ENCODE measurements at places on chromosomes 2 and 18.

- DNase-seq: no peak
Measured at GRCh38 chr2:234818937-234819336, 132.9 kb upstream of the SH3BP4 start.

- DNase-seq: no peak
Measured at GRCh38 chr18:48875942-48876511, 74.7 kb downstream of the SMAD7 start.

- no peak for DNase-seq
Measured at GRCh38 chr2:113245276-113245711, 33.4 kb downstream of the PAX8 start.

- DNase-seq: no peak
Measured at GRCh38 chr2:129103936-129104878, 785.5 kb upstream of the HS6ST1 start.

GRCh38 chr2:191374366-191374765, 129.2 kb downstream of the MYO1B start:
- DNase-seq: no peak

DNA sequence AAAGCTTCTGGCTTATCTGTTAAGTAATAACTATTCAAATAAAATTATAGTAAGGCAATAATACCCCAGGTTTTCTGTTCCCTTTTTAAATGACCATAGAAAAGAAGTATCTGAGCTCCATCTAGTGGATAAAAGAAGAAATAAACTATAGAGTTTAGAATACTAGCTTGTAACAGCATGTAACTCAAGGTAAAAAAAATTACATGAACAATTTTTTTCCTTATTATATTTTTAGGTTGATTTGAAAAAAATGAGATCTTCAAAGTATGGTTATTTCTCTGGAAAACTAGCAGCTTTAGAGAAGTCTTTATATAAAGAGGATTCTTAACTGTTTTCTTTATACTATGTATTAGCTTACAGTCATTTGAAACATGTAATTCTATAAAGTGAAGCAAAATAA, 58.1 kb downstream of the NCKAP1 start:
- DNase-seq: no peak

DNA sequence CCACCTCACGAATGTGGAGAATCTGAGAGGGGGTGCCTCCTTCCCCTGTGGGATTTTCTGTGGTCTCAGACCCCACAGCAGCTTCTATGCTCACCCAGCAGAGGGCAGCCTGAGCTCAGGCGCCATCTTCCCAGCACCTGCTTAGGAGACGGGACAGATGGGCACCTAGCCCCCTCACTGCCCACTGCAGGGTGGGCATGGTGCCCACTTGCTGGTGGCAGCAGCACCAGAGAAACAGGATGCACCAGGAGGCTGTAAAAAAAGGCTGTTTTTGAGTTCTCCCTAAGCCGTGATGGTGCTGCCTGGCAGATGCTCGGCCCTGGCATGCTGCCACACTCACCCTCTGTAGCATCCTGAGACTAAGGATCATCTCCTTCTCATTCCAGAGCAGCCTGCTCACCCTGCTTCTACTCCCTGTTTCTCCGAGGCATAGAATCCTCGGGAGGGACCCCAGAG, 19.1 kb upstream of the SLC20A1 start:
- peak; percentile 32 for DNase-seq

DNA sequence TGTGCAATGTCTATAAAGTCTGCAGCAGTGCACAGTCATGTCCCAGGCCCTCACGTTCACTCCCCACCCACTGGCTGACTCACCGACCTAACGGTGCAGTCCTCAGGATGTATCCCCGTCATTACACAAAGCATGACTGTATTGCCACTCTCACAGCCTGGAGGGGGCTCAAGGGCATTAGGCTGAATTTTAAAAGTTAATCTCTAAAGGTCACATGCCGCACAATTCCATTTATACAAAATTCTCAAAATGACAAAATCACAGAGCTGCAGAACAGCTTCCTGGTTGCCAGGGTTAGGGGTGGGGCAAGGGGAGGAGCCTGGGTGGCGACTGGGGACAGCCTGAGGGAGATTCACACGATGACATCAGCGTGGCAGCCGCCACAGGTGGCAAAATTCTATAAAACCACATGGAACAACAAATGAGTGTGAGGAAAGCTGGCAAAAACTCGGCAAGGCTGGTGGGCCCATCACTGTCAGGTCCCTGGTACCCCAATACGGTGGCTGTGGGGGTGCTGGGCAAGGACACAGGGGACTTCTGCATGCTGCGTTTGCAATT, 97.6 kb downstream of the NDUFA10 start:
- peak; percentile 60 for DNase-seq

- no peak for DNase-seq
Measured at GRCh38 chr18:22285361-22286140, 116.2 kb downstream of the GATA6 start.

GRCh38 chr2:62641410-62641843, 64.1 kb upstream of the EHBP1 start:
- DNase-seq: no peak

DNA sequence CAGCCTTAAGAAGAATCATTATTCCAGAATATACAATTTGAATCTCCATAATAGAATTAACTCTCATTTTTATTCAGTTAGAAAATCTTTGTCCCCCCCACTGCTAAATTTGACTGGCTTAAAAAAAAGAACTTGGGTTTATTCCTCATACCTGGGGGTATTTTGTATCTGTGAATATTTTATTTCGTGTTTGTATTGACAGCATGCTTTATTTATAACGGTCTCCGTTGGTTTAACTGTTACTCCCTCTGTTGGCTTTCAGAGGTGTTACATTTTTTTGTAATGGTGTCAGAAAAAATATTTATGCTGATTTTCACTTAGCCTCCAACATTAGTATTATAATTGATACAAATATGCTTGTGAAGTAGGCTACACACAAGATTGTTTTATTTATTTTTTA, 109.1 kb downstream of the HAUS1 start:
- DNase-seq: no peak

- no peak for DNase-seq
Measured at GRCh38 chr18:74582642-74583041, 15.0 kb upstream of the ZNF407 start.

GRCh38 chr18:39863916-39864315, 2091.1 kb upstream of the PIK3C3 start:
- no peak for DNase-seq

DNA sequence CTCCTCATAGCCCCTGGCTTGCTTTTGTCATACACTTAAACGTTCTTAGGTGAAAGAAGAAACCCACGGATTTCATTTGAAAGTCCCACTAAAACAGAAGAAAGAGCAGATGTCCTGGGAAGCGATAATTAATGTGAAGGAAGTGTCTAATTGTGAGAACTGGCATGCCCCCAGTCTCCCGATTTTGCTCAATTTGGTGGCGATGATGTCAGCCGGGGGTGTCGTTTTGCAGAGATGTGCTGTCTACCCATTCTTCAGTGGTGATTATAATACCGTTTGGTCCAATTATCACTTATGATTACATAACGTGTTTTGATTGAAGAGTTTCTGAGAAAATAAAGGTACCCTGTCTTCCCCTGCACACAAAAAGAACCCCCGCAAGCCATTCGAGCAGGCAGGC, 103.1 kb downstream of the RTN4 start:
- no peak for DNase-seq

DNA sequence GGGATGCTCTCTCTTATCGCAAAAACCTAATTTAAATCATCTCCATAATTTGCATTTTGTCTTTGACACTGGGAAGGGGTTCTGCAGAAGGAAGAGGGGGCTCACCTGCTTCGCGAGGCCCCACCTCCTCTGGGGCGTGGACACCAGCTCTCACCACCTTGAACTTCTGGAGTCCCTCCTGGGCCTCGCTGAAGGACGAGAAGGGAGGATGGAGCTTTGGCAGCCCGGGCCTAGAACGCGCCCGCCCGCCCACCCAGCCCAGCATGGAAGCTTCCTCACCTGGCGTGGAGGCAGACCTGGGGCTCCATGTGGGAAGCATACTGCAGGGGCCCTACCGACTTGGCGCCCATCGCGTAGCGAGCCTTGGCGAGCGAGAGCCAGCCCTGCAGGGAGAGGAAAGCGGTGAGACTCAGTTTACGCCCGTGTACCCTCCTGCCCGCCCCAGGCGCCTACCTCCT, 1.1 kb upstream of the IMP4 start:
- no peak for DNase-seq

DNA sequence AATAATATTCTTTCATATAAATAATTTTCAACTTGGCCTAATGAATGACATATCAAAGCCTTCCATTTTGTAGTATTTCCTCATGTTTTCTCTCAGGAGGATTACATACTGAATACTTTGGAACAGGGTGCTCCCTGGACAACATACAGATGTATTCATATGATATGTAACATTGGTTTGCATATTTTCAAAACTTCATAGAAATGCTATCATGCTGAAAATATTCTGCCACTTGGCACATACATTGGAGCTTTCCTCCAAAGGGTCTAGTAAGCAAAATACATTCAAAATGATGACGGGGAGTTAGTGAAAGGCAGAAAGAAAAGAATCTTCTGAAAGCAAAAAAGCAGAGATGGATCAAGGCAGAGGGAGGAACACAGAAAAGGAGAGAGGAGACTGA, 38.1 kb upstream of the RTN4 start:
- DNase-seq: no peak

DNA sequence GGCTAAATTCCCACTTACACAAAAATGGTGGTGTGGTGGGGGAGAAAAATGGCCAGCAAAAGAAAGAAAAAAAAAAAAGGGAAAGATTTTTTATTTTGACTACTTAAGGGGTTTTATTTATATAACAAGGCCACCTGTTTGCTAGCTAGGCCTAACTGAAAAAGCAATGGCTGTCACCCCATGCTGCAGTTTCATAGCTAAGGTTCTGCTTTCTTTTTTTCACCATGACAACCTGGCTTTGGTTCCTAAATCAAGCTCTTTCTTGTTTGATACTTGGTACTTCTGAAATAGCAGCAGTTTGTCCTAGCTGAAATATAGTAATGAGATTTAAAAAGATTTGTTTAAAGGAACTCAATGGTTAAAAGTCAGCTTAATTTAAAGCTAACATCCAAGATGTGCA, 433.2 kb upstream of the MEX3C start:
- DNase-seq: no peak

- no peak for DNase-seq
Measured at GRCh38 chr2:60957224-60957623, 60.3 kb upstream of the PEX13 start.

DNA sequence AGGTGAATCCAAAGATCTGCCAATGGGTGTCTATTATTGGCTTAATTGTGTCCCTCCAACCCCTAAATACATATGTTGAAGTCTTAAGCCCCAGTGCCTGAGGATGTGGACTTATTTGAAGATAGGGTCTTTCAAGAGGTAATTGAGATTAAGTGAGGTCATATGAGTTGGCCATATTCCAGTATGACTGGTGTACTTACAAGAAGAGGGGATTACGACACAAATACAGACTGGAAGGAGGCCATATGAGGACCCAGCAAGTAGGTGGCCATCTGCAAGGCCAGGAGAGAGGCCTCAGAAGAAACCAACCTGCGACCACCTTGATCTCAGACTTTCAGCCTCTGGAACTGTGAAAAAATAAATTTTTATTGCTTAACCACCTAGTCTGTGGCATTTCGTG, 121.1 kb upstream of the FN1 start:
- DNase-seq: no peak

DNA sequence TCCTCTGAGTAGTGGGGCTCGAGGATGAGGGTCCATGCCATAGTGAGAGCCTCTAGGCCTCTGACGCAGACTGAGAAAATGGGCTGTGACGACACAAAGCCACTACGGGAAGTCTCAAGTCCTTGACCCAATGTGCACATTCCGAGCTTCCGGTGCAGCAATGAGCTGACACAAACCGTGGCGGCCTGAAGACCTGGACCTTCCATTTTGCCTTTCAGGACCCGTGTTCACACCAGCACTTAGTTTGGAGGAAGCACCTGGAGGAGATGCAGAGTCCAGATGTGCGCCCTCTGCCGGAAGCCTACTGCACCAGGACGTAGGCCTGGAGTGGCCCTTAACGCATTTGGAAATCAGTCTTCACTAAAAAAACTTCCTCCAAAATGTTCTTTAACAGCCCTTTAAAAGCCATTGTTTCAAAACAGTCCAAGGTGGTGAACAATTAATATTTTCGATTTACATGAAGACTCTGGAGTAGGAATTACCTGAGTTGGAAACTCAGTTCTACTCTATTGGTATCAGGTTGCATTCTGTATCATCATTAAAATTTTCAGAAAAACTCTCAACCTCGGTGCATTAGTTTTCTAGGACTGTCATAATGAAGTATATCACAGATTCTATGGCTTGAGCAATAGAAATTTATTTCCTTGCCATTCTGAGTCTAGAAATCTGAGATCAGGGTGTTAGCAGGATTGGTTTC, 33.9 kb downstream of the BMP10 start:
- peak; percentile 49 for DNase-seq
